ENCODE measurements at places on chromosomes 12 and 14.

DNA sequence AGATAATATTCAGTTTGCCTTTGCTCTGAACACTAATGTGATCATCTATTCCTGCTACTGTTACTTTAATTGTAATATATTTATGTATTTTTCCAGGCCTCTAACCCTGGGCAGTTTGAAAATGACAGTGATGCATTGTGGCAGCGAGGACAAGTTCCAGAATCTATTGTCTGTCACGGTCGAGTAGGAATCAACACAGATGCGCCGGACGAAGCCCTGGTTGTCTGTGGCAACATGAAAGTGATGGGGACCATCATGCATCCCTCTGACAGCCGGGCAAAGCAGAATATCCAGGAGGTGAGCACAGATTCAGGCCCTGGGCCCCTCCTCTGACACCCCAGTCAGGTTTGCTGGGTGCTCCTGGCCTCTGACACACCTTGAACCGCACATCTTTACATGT is 78.5 kb downstream of the MYRFL start:
- no peak for DNase-seq

DNA sequence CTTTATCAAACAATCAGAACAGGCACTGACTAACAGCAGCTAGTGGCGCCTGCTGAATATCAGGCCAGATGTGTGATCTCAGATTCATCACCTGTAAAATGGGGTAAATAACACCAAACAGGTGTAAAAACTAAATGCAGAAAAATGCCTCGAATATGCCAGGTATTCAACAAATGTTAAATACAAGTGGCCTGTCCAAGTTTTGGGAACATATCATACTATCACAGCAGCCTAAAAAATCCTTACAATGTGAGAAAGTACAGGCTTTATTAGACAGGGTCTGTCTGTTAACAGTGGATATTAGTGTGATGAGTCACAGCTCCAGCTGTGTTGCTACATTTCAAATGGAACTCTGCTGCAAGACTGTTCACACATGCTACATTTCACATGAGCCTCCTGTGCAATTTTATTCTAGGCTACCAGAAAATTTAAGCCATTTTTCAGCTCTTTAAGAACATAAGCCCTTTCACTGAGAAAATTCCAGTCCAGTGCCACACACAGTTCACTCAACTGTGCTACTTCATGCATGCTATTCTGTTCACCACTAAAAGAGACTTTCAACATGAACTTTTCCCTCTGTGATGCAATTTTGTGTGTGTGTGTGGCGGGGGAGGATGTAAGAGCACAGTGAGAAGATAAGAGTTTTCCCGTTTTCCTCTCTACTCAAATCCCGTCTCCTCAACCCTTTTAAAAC is 56.7 kb downstream of the MSRB3 start:
- no peak for DNase-seq

GRCh38 chr12:5784462-5785130 is 160.5 kb downstream of the ANO2 start:
- no peak for DNase-seq

DNA sequence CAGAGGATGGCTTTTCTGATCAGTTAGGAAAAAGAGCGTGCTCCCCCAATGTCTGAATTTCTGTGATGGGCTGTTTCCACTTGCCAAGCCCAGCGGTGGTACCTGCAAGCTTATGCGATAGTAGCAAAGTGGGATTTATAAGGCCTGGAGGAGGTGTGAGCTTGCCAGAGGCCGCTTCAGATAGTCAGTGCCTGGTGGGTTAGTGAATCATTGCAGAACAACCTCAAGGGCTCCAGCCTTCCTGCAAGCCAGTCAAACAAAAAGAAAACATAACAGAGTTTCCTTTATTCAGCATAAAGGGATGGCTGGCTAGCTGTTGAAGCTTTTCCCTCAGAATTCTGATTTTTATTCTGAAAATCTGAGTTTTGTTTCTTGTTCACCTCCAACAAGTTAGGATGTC is 7.6 kb upstream of the BMP4 start:
- no peak for DNase-seq

DNA sequence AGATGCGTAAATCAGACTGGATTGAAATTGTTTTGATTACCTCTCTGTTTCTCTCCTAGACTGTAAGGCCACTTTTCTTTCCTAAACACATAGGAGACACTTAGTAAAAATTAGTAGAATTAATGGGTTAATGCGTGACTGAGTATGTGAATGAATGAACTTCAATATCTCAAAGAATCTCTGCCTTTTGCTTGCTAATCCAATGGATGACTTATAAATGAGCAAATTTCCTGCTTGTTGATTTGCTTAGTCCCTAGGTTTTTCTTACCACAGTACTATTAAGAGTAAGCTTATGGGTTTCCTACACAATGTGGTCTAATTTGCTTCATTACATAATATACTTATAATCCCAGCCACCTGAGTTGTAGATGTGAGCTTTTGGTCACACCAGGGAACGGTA is 164.1 kb downstream of the SRGAP1 start:
- no peak for DNase-seq

GRCh38 chr14:30820674-30821073 is 53.7 kb upstream of the COCH start:
- no peak for DNase-seq

GRCh38 chr12:18747895-18748294 is 10.0 kb downstream of the CAPZA3 start:
- DNase-seq = no peak

GRCh38 chr12:124381456-124382296 is 86.8 kb downstream of the RFLNA start:
- DNase-seq = no peak

DNA sequence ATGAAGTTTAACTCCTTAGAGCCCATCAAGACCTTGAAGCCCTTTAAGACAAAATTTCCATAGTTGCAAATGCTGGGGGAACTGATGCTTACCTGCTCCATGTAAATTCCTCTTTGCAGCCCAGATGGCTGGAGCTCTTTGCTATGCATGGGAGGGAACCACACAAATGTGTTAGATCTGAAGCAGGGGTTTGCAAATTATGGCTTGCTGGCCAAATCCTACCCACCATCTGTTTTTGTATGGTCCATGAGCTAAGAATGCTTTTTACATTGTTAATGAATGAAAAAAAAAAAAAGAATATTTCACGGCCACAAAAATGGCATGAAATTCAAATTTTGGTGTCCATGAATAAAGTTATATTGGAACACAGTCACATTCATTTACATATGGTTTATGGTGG is 74.6 kb downstream of the GCH1 start:
- no peak for DNase-seq

- DNase-seq = no peak
Observed at GRCh38 chr14:58872061-58872460, 234.3 kb downstream of the DACT1 start.

DNA sequence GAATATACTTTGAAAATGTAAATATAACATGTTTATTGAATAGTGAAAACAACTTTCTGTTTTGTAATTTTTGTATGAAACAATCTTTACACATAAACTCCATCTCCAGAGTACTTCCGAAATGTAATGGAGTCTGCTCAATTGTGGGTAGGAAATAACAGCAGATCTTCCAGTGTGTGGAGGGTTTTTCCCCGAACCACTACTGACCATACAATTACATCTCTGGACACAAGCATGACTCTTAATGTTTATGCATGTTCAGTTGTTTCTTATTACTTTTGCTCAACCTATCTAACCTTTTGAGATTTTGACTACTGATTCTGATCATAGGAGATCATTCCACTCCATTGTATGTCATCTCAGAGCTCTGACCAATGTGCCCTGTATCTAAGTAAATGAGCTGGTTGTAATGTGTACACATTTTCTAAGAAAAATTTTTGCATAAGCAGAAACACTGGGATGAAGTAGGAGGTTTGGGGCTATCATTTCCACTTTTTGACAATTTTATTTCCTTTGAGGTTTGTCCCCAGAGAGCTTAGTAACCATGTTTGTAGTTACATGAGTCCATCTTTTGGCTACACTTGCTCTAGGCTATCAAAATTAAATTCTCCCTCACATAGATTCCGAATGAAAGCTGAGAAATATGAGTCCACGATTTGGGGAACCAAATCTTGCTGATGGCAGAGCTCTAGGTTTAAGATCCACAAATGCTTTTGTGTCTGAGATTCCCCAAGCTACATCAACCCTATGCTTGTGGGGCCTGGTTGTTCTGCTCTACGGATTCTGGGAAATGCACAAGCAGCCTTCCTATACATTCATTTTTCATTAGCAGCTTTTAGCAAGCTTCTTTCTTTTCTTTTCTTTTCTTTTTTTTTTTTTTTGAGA is 21.4 kb upstream of the CLEC4D start:
- no peak for DNase-seq

DNA sequence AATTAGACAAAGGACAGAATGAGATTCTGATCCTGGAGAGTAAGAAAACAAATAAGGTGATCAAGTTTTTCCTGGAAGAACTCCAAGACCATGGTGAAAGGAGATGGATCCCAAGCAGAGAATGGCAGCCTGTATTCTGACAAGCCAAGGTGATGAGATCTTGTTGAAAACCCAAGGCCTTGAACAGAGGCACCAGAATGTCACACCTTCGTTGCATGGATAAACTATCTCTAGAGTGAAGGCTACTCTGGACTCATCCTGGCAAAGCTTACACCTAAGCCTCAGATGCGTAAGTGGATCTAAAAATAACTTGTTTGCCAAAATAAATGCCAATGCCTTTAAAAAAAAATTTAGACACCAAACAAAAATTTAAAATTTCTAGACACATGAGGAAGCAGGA is 605.9 kb downstream of the ETNK1 start:
- DNase-seq = no peak

DNA sequence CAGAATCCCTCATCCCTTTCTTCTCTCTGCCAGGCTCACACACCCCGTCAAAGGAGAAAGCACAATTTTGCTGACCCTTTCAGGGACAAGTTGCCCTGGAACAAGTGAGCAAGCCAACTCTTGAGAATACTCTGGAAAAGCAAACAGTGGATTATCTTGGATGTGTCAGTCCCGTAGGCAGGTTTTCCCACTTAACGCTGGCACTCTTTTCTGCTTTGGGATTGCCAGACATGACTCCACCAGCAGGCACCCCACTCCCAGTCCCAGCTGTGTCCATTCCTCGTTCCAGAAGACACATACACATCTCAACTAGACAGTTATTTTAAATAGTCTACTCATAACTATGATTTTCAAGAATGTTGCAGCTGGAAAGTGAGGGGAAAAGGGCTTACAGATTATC is 145.5 kb upstream of the CDKN3 start:
- no peak for DNase-seq

GRCh38 chr12:92237762-92238523 is 92.3 kb upstream of the BTG1 start:
- no peak for DNase-seq

DNA sequence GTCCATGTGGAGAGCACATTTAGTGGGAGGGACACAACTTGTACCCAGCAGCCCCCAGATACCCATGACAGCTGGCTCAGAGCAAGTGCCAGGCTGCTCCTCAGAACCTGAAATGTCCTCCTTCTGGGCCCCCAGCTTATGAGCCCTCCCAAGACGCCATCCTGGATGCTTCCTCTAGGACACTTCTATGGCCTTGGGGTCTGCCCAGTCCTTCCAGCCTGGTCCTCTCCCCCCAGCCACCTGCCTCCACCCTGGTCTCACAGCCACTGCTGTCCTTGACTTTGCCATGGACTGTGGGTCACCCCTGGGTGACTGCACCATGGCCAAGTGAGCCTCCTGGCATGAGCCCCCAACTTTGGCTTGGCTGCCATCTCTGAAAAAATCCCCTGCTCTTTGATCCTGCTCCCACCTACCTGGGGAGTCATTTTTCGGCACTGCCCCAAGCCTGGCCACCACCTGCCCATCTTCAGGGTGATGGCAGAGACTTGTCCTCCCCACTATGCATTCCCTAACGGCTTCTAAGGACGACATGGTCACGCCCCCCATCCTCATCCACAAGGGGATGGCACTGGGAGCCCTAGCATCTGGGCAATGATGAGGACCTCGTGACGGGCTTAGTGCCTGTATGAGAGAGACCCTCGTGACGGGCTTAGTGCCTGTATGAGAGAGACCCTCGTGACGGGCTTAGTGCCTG is 323.7 kb downstream of the TMEM121 start:
- DNase-seq = no peak

DNA sequence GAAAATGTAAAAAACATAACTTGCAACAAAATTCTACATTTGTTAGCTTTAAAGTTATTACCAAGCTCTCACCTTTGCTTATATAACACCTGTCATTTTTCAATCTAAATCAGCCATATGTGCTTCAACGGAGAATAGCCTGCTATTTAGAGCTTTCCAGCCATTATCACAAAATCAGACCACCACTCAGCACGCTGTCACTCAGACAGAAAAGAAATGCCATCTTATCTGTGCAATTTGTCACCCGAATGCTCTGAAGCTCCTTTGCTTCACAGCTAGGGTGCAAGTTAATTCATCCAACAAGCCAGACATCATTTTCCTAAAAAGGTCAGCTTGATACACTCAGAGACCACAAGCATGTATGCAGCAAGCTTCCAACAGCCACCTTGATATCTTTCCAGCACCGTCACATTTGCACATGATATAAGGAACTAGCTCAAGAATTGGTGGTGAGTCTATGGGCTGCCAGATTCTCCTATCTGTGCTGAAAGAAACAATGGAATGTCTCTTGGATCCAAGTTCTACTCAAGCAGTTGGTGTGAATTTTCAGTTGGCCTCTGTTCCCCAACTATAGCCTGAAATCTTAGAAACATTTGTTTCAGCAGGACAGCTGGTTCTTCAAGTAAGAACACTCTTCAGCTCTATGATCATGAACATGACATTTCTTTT is 20.0 kb upstream of the IFNG-AS1 start:
- DNase-seq = no peak

GRCh38 chr14:92665661-92666110 is 82.7 kb downstream of the LGMN start:
- no peak for DNase-seq

- no peak for DNase-seq
Observed at GRCh38 chr14:60323199-60323896, 74.3 kb downstream of the PPM1A start.

DNA sequence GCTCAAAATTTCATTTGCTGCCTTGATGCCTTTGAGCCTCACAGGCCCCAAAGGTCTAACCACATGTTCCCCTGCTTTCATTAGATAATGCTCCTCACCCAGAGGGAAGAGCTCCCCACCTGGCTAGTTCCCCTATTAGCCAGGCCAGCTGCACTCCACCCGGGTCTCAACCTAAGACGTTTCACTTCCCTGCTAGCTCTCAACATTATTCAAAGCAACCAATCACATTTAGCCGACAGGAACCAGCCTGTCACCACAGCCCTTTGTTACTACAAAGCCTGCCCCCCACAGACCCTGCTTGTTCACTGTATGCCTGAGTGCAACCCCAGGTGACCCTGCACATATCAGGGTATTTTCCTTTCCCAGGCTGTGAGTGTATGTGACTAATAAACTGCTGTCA is 78.6 kb downstream of the SLC15A5 start:
- no peak for DNase-seq

DNA sequence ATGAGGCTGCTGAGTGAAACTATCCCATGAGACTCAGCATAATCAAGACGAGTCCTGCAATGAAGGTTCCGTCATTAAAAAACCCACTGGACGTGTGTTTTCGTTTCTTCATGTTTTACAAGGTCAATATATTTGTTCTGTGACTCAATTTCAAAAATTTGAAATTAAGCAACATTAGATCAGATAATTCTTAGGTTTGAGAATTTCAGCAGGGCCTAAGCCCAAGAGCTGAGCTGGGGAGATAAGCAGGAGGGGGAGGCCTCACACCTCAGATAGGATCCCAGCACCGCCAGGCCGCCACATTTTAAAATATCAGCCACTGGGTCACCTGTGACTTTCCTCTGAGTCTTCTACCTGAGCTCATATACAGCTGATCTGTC is 13.3 kb downstream of the STX2 start:
- no peak for DNase-seq
